ENCODE measurements at places on chromosomes 6 and 20.

- DNase-seq = no peak
Measured at GRCh38 chr6:91276315-91276714, 689.4 kb upstream of the MAP3K7 start.

- DNase-seq = no peak
Measured at GRCh38 chr6:30399390-30400058, 54.6 kb downstream of the RPP21 start.

DNA sequence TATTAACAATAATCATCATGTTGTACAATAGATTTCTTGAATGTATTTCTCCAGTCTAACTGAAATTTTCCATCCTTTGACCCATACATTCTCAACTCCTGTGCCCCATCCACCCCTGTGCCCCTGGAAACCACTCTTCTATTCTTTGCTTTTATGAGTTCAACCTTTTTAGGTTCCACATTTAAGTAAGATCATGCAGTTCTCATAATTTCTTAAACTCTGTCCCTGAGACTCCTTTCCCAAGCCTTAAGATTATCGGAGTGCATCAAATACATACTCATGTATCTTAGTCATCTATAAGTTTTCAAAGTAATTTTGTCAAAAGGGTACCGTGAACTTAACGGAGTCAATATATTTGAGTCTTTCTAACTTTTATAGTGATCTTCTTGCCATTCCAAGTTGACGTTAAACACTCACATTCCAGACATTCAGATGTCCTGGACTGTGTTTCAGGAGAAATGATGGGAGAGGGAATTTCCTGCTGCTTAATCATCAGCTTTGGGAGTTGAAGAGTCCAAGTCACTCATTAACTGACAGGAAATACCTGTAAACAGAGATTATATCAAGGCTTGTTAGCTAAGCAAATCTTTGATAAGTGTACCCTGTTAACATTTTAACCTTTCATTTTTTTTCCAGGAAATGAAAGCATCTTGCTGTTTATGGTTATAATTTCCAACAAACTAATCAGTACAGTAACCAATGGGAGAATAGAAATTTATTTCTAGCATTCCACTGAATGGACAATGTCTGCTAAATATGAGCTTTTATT is 73.3 kb downstream of the ADGRG6 start:
- no peak for DNase-seq

DNA sequence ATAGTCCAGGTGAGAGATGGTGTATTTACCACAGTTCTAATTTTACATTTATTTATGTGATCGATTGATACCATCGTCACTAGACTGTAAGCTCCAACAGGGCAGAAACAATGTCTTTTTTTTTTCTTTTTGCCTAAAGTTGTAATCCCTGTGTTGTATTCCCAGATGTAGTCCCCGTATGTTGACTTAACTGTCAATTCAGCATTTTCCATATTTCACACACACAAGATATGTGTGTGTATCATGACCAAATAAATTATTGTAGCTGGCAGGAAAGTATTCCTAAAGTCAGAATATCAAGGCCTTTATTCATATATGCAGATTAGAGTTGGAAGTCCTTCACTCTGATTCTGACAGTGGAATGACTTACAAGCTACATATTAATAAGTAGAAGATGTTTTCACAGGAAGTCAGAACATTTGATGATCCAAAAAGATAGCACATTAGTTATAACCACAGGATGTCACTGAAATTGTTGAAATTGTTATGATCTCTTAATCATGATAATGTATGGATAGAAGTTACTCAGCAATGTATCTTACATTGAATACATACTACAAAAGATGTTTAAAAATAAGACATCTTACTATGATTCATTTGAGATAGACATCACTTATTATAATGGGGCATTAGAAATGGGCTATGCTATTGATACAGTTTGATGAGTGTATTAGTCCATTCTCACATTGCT is 10.6 kb downstream of the RNF182 start:
- DNase-seq = no peak

DNA sequence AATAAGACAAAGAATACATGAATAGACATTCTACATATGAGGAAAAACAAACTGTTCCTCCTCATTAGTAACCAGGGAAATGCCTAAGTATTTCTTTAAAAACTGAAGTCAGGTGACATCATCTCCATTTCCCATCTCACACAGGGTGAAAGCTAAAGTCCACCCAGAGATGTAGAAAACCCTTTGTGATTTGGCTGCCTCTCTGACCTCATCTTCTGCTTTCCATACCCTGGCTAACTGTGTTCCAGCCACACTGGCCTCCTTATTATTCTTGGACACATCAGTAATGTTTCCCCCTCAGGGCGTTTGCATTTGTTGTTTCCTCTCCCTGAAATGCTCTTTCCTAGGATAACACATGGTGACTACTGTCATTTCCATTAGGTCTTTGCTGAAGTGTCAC is 40.4 kb downstream of the ESF1 start:
- DNase-seq = no peak

- no peak for DNase-seq
Measured at GRCh38 chr6:88135578-88136114, 30.5 kb downstream of the CNR1 start.

- DNase-seq = no peak
Measured at GRCh38 chr6:142802124-142802523, 142.9 kb downstream of the HIVEP2 start.

DNA sequence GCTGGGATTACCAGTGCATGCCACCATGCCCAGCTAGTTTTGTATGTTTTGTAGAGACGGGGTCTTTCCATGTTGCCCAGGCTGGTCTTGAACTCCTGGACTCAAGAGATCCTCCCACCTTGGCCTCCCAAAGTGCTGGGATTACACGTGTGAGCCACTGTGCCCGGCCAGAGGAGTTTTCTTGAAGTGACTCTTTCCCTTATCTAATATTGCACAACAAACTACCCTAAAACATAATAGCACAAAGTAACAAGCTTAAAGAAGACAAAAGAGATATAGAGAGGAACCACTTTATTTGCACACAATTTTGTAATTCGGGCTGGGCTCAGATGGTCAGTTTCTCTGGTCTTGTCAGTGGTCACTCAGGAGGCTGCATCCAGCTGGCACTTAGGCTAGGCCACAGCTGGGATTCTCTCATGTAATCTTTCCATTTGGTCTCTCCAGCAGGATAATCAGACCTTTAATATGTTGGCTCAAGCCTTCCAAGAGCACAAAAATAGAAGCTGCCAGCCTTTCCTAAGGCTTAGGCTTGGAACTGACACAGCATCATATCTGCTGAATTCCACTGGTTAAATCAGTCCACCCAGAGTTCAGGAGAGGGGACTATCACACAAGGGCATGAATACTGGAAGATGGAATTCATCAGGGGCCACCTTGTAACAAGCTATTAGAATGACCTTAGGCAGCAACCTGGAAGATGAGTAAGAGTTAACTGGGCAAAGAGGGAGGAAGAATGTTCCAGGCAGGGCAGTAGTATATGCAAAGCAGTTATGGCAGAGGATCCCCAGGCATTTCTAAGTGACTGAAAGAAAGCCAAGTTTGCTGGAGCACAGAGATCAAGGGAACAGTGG is 56.7 kb upstream of the PNRC1 start:
- DNase-seq = no peak

DNA sequence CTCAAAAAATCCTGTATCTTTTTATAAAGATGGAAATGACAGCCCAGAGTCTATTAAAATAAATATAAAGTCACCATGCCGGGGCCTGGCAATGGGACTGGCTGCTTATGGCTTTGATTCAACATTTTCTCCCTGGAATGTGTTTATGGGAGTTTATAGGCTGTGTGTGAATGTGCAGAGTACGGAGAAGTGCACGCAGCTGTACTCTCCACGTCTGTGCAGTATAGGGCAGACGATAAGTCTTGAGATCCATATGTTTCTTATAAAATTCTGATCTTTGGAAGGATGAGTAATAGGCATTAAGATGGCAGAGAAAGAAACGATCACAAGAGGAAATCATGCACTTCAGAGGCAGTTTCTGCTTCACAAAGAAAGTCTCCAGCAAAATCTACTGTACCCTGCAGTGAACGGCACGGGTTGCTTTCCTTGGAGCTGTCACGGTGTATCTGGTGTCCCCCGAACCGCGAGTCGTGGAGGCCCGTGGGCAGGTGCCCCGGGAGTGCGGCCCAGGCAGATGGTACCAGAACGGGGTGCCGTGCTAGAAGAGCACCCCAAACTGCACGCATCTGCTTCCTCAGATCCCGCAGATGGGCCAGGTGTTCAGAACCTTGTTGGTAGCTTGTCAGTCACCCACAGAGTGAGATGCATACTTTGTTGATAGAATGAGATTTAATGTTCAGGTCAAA is 382.5 kb downstream of the TAF4 start:
- DNase-seq = no peak

- no peak for DNase-seq
Measured at GRCh38 chr20:34585019-34585418, 26.5 kb downstream of the MAP1LC3A start.

DNA sequence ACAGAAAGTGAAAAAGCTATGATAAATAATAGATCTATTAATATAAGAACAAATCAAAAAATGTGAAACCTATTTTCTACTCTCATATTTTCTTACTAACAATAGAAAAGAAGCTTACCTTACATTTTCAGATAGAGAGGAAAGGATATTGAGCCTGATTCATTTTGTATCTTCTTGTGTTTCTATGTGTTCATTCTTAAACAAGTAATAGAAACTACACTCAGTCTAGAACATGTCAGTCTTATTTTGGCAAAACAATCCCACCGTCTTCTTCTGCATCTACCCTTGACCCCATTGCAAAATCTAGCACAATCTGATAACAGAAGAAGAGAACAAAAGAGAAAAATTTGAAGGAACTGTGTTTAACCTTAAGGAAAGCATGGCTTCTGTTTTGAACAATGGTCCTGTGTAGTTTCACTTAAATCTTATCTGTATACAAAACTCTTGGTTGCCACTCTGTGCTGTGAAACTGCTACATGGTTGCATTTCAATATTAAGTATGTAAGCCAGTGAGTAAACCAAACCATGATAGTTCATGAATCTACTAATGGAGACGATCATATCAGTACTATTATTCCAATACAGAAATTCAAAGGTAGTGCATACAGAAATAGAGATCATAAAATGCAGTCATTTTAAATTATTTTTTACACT is 69.5 kb upstream of the LGSN start:
- DNase-seq = no peak

DNA sequence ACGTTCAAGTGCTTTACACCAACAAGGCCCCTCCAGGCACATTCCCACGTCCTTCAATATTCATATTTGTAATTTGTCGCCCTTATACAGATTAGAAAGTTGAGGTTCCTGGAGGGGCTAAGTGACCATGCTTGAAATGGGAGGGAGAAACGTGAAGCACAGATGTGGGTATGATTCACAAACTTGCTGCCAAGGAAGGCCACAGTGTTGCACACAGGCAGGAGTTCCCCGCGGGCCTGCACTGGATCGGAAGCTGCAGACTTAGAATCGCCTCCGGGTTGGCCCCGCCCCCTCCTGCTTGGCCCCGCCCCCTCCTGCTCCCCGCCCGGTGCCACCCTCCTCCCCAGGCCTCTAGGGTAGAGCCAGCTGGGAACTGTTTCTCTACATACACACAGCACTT is 58.2 kb upstream of the QKI start:
- no peak for DNase-seq

- DNase-seq = no peak
Measured at GRCh38 chr6:135901774-135902524, 50.4 kb downstream of the PDE7B start.

DNA sequence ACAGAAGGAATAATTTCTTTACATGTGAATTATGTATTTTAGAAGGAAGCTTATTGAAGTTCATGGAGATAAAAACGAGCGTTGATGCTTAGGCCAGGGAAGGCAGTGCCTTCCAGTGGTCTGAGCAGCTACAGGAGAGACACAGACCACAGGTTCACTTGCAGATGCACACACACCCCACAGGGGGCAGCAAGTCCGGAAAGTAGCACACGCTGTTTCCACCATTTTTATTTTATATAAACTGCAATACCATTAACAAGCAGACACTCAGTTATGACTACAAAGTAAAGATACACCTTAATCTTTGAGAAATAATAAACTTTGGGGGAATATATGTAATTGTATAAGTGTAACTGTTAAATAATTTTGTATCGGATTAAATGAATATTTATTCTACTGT is 13.5 kb upstream of the DACT2 start:
- DNase-seq = no peak

DNA sequence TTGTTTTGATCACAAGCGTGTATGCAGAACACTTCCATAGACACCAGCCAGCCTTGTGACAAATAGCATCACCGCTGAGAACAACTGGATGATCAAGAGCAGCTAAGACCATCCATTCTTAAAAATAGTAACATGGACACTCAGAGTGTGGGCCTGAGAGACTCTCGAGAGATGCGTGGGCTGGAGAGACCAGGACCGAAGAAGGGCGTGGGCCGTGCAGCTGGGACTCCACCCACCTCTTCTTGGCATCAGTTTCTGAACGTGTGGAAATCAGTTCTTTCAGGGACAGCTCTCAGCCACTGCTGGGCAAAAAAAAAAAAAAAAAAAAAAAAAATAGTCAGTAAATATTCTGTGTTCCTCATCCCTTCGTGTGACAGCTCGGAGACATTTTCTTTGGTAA is 314.5 kb upstream of the CDH4 start:
- DNase-seq = no peak

- DNase-seq = no peak
Measured at GRCh38 chr20:58344741-58345140, 35.2 kb downstream of the RAB22A start.

DNA sequence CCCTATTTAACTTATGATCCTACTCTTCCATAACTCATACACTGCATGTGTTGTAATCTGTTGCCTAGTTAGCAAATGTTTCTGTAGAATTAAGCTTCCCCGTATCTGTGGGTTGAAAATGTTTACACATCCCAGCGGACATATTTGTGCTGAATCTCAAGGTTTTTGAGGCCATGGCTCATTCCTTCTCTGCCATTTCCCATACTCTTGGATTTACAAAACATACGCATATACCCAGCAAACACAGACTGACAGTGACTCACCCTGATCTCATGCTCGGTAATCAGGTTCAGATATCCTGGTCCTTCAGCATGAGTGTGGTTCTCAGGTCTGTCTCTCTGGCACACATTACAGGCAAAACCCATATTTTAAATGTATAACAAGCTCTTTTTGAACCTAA is 58.7 kb downstream of the AGPAT4 start:
- DNase-seq = no peak

- DNase-seq = no peak
Measured at GRCh38 chr6:123830120-123830519, 26.5 kb downstream of the NKAIN2 start.

GRCh38 chr6:64037427-64037826 is 401.8 kb downstream of the PHF3 start:
- no peak for DNase-seq

GRCh38 chr6:137680705-137681346 is 186.2 kb upstream of the TNFAIP3 start:
- DNase-seq = no peak

DNA sequence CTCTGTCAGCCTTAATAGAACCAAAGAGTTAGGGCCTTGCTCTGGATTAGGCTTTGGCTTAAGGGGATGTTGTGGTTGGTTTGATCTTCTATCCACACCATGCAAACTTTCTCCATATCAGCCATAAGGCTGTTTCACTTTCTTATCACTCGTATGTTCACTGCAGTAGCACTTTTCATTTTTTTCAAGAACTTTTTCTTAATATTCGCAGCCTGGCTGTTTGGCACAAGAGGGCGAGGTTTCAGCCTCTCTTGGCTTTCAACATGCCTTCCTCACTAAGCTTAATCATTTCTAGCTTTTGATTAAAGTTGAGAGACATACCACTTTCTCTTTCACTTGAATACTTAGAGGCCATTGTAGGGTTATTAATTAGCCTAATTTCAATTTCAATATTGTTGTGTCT is 193.1 kb downstream of the NRN1 start:
- no peak for DNase-seq

- no peak for DNase-seq
Measured at GRCh38 chr20:45981261-45981660, 9.3 kb upstream of the ZNF335 start.

Measured in NCI-H510A (cell line).